ENCODE measurements at places on chromosomes 16 and 17. TPM values are rescaled to one million over a fixed set of nuclear protein-coding genes. Genes with fewer than 3 reads are reported as not detected.

The PRSS33 gene
- total RNA-seq = not detected

The TMEM114 gene
- total RNA-seq = not detected

The MT4 gene
- total RNA-seq = not detected

The TVP23C gene
- total RNA-seq = 4.2 TPM

The NEUROD2 gene
- not detected for total RNA-seq

The CHST5 gene
- total RNA-seq = not detected

The CACNG3 gene
- total RNA-seq = not detected

The JUP gene
- 74.1 TPM for total RNA-seq

The TMEM235 gene
- total RNA-seq = not detected

The HAS3 gene
- total RNA-seq = 0.59 TPM

The PRR35 gene
- not detected for total RNA-seq

The BAIAP2 gene
- total RNA-seq = 94.5 TPM

The TTC19 gene
- 24.2 TPM for total RNA-seq

The USP31 gene
- total RNA-seq = 7.1 TPM

The KRTAP4-5 gene
- total RNA-seq = not detected

The HOXB2 gene
- 1.1 TPM for total RNA-seq

The UMOD gene
- not detected for total RNA-seq

The TBC1D3D gene
- total RNA-seq = 0.49 TPM

The TNP2 gene
- total RNA-seq = not detected

The SECTM1 gene
- total RNA-seq = 7.4 TPM
